Cardiac septum (tissue), 1 donor: ENCODE measurements at places on chromosomes 4 and X. TPM values are rescaled to one million over a fixed set of nuclear protein-coding genes. Genes with fewer than 3 reads are reported as not detected.

DNA sequence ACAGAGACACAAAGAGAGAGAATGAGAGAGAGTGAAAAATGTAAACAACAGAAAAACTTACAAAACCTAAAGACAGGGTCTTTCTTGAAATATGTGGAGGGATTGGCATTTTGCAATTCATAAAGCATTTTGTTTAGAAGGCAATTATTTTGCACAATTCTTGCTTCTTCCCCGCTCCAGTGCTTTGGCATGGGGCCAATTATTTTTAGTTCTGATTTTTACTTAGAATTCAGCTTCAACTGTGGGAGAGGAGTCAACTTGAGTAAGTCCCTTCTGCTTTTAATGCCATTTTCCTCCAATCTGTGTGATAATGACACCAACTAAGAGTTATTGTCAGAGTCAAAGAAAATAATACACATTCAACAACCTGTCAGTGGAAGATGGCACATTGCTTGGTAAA, 1051.9 kb downstream of the NLGN4X start:
- no peak for DNase-seq

The FATE1 gene
- total RNA-seq: 0.67 TPM

The HS6ST2 gene
- total RNA-seq: 0.24 TPM

The DRP2 gene
- total RNA-seq: not detected

The NHSL2 gene
- total RNA-seq: 6.7 TPM

The APELA gene
- not detected for total RNA-seq

The SPANXN3 gene
- not detected for total RNA-seq

DNA sequence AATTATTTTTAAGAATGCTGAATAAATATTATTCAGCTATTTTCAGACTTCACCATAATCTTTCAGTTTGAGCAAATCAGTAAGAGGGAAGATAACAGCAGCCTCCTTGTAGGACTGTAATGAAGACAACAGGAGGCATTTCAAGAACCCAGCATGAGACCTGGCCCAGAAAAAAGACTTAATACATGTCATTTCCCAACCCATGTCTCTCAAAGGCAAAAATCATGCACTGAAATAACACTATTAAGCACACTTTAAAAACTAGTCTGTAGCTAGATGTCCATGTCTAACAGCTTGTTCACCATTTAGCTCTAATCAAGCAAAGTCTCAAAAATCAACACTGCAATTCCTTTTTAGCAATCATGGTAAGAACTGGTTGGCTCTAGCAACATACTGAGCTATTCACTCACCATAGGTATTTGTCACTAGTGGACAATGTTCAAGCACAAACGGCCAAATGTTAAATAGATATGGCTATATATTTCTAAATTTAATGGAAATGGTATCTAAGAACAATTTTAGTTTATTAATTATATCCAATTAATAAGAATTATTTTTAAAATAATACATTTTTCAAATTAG, 109.9 kb downstream of the WDFY3 start:
- no peak for DNase-seq

The FAM9B gene
- not detected for total RNA-seq

DNA sequence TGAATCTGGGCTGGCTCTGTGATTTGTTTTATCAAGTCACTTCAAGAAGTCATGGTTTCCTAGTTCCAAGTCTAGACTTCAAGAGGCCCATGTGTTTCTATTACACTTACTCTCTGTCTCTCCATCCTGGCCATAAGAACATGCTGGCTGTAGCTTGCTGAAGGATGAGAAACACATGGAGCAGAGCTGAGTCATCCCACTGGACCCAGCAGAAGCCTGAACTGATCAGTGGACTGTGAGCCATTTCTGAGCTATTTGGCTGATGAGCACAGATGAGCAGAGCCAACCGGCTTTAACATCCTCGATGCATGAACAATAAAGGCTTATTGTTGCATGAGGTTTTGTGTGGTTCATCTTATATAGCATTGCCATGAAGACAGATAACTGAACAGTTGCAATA, 290.6 kb upstream of the BOD1L1 start:
- DNase-seq: no peak

DNA sequence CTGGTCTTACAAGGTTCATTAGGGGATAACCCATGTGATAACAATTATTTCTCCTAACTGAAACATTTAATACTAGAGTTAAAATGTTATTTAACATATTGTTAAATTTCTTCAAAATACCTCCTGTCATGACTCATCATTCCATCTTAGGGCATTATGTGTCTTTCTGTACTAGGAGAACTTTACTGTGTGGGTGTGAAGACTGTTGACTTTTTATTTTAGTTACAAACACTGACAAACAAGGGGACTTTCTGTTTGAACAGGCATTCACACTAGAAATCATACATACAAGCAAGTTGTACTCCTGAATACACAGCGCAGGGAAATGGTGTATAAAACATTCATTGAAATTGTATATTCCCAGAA, 175.9 kb downstream of the FBXW7 start:
- no peak for DNase-seq
